Activated CD8-positive, alpha-beta memory T cell treated with anti-CD3 and anti-CD28 coated beads for 1 hour (primary cell): ENCODE measurements at places on chromosomes 5 and 9.

GRCh38 chr5:106730506-106730905, 940.2 kb downstream of the EFNA5 start:
- no peak for DNase-seq

DNA sequence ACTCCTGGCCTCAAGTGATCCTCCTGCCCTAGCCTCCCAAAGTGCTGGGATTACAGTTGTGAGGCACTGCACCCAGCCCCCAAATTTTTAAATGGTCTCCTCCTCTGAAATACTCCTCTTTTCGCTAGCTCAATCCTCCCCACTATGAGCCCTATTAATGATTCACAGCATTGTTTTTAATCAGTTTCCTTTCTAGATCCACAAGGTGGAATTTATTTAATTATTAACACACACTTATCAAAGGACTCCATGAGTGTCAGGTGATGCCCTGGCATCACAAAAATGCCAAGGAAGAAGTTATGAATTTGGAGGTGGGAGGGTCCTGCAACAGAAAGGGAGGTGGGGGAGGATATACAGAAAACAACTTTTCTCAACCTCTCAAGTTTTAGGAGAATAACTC, 806.5 kb downstream of the PRELID2 start:
- DNase-seq: no peak

- DNase-seq: no peak
These were observed 64.0 kb downstream of the SFXN1 start for GRCh38 chr5:175542232-175542965.

GRCh38 chr5:133760532-133760931, 148.2 kb upstream of the FSTL4 start:
- DNase-seq: no peak

DNA sequence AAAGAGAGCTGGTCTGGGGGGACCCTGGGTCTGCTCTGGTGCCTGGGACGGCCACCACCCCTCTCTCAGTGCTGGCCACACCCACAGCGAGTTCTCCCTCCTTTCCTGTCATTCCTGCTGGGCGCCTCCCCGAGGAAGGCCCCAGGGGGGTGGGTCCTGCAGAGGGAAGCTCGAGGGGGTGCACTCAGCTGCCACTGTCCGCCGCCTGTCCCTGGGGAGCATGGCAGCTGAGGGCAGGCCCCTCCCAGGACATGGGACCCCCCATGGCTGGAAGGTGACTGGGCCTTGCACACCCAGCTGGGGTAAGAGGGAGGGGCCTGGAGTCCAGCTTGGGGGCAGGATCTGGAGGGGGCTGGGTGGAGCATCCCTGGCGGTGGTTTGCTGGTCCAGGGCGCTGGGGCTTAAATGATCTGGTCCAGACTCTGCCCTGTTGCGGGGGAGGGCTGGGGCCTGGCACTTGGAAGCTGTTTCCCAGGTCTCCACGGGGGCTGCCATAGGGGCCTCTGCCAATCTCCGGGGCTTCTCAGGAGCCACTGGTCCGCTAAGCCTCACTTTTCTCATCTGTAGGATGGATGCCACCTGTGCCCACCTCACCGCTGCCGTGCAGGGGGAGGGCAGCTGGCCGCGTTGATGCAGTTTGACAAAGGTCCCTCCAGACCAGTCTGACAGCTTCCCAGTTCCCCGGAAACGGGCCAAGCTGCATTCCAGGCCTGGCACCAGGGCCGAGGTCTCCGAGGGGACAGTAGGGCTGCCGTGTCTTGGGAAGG, 6.0 kb upstream of the SLC2A6 start:
- no peak for DNase-seq

- no peak for DNase-seq
These were observed 170.0 kb upstream of the DAPK1 start for GRCh38 chr9:87327575-87328125.

DNA sequence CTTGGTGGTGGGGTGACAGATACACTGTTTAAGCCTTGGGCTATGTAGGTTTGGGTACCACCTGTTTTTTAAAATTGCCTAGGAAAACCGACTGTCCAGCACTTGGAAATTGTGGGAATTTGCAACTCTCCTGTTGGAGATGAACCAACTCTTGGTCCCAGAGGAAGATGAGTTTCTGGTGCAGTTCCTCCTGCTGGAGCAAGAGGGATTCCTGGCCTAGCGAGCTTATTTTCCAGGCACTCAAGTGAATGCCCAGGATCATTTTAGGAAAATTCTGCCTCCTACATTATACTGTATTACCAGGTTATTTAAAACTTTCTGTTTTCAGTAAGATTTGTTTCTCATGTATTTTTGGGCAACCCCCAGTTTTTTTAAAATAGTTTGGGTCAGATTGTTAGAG, 33.7 kb downstream of the AP3S1 start:
- DNase-seq: no peak

DNA sequence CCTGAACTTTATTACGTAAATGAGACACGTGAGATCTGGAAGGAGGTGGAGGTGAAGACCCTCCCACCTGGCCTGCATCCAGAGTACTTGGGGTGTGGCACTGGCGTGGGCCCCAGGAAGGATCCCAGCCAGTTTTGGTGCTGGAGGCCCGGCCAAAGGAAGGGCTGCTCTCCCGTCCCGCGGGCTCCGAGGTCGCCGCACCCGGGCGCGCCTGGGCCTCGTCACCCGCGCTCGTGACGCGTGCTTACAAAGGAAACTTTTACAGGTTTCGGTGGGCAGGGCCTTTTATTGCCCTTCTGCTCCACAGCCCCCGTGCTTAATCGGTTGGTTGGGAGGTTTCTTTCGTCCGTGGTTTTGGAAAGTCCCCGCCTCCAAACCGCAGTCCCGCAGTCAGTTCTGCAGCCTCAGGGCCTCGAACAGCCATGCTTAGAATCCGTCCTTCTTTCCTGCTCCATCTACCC, 29.2 kb downstream of the CDKN2A start:
- DNase-seq: peak; percentile 19

DNA sequence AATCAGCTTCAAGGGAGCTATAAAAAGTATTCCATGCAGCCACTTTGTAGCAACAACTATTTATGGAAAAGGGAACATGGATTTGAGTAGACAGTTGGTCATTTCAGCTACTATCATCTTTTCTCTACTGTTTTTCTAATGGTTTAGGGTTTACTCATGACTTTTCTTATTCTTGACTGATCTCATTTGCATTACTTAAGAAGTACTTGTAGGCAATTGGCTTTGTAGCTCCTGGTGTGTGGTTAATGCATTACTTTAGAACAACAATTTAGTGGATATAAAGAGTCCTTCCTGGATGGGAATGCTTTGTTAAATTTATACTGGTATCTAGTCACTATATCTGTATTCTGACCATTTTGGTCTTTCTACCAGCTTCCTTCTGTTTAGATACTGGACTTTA, 59.8 kb upstream of the NTRK2 start:
- DNase-seq: no peak
